ENCODE measurements at places on chromosomes 6 and 20.

GRCh38 chr20:51059862-51060261 is 37.0 kb upstream of the KCNG1 start:
- DNase-seq: no peak

DNA sequence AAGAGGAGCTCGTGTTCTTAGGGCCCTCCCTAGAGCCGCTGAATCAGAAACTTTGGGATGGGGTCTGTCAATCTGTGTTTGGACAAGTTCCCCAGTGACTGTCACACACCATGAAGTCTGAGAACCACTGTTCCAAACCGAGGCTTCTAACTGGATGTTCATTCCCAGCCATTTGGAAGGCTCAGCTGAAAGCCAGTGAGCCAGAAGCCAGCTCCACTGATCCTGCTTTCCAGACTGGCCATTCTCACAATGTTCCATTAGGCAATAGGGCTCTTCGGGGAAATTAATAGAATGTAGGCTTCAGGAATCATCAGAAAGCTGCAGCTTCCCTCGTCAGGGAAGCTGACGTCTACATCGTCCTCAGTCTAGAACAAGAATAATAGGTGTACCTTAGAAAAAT is 90.8 kb upstream of the QKI start:
- DNase-seq: no peak

- DNase-seq: no peak
Observed at GRCh38 chr6:160931378-160932310, 59.9 kb upstream of the MAP3K4 start.

DNA sequence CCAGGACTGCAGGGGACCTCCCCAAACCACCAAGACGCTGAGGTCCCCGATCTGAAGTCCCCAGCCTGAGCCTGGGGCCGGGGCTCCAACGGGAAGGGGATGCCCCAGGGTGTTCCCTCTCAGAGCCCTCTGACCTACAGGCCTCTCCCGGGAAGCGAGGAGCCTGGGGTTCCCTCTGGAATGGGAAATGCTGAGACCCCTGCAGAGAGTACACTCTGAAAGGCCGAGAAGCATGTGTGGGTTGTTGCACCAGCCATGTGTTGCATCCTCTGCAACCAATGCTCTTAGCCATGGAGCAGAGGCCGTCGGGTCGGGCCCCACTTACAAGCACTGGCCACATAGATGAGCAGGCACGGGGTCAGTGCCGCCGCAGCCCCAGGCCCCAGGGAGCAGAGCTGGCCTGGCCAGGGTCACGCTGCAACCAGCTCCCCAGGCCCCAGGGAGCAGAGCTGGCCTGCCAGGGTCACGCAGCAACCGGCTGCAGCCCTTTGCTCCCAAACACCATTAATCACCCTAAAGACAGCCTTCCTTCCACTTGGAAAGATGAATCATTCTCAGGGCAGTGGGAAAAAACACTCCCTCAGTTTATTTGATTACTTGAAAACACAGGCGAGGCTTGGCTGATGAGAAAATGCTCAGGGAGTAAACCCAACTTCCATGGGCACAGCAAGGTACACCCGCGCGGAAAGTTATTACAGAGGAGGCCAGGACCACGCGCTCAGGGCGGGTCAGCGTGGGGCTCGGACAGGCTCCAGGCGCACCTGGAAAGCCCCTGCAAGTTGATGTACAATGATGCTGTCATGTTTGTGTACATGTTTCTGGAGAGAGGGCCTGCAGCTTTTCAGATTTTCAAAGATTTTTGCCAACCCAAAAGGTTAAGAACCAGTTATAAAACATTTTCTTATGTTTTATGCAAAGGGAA is 78.0 kb upstream of the AFDN start:
- no peak for DNase-seq

DNA sequence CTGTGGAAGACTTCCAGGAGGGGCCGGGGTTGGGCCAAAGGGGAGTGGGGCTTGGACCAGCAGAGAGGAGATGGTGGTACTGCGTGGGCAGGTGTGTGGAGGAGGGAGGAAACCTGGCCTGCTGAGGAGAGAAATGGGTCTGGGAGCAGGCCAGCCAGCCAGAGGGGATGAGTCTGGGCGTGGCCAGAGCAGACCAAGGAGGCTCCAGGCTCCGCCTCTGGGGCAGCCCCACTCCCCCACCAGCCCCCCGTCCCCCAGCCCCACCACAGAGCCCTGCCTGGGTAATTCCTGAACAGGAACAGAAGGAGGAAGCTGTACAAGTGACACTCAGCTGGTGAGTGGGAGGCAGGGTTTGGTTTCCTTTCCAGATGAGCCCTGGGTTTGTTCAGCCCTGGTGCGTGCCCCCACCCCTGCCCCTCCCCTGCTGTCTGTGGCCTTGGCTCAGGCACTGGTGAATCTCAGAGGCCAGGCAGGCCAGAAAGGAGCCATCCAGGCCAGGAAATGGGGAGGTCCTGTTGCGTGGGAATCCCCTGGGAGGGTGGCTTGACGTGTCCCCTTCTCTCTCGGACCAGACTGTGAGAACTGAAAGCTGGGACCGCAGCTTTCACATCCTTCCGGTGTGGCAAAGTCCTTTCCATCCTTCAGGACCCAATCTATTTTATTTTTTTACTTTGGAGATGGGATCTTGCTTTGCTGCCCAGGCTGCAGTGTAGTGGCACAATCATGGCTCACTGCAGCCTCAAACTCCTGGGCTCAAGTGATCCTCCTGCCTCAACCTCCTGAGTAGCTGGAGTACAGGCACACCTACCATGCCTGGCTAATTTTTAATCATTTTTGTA is 9.4 kb upstream of the SRC start:
- no peak for DNase-seq

GRCh38 chr20:34011275-34011674 is 17.6 kb downstream of the RALY start:
- DNase-seq: no peak

DNA sequence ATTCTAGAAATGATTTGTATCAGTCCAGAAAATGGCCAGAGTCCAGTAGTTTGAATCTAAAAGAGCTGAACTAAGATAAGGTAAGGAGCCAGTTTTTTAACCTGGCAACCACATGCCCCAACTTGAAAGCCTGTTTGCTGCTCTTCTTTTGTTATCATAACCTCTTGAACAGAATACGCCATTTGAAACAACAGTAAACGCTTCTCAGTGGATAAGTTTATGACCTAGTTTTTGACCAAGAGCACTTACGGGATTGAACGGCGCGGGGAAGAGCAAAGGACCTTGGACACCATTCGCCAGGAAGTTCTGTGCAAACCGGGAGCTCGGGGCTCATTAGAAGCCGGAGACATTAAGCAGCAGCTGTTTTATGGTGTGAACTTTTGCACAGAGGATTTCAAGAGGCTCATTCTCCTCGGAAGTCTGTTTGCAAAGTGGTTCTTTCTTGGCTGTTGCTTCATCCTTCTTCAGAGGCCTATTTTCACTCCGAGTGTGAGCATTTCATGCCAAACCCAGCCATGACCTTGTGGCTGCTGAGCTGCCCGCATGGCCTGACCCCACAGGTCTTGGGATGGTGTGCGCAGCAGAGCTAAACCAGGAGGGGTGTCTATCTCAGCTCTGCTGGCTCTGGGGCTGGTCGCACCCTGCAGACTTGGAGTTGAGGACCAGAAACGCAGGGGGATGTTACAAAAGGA is 215.1 kb downstream of the SOX4 start:
- no peak for DNase-seq

GRCh38 chr6:47137073-47137472 is 94.9 kb upstream of the ADGRF1 start:
- DNase-seq: no peak

- no peak for DNase-seq
Observed at GRCh38 chr20:25421102-25421501, 13.6 kb downstream of the GINS1 start.

All from T-helper 22 cell (primary cell).